ENCODE measurements at places on chromosomes 16 and 17.

- DNase-seq: no peak
Observed at GRCh38 chr17:74094651-74095050, 108.8 kb upstream of the RPL38 start.

DNA sequence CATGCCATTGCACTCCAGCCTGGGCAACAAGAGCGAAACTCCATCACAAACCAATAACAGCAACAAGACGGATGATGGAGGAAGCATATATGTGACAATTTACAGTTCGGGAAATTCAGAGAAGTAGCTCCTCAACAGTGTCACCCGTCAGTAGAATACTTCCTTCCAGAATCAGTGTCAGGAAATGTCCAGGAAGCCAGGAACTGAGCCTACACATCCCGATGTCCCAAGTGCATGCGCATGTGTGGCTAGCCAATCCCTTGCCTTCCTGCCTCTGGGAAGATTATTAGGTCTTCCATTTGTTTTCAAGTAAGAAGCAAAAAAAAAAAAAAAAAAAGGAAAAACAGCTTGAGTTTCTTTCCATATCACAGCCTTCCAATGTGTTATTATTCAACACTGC lies 1.4 kb upstream of the PITPNC1 start:
- DNase-seq: no peak

DNA sequence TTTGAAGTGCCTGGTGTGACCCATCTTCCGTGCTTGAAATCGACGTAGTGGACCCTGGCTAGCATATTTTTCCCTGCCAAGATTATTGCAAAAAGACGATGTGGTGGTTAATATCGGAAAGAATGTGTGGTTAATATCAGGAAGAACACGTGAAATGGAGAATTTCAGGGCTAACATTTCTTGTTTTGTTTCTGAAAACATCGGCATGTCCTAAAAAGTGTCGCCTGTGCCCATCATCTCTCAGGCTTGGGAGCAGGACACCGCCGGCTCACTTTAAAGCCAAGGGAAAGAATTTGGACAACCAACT lies 345 bp upstream of the DCXR start:
- DNase-seq: no peak

DNA sequence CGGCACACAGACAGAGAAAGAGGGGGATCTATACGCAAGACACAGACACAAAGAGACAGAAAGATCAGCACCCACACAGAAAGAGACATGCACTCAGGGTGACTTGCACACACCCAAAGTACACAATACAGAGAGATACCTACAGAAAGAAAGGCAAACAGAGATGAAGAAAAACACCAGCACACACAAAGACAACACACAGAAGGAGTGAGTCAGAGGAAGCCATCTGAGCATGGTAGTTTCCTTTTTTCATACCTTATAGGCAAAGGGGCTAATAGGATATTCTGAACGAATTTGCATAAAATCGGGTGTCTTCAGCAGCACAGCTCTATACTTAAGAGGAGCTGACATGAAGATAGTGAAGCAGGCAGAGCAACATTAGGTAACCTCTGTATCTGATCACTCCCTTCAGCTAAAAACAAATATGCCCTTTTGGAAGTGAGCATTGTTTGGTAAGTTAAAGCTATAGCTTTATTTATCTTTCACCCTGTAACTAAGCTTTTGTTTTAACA lies 198.6 kb downstream of the AATF start:
- no peak for DNase-seq

GRCh38 chr16:71258372-71258771 lies 27.9 kb upstream of the HYDIN start:
- DNase-seq: no peak

DNA sequence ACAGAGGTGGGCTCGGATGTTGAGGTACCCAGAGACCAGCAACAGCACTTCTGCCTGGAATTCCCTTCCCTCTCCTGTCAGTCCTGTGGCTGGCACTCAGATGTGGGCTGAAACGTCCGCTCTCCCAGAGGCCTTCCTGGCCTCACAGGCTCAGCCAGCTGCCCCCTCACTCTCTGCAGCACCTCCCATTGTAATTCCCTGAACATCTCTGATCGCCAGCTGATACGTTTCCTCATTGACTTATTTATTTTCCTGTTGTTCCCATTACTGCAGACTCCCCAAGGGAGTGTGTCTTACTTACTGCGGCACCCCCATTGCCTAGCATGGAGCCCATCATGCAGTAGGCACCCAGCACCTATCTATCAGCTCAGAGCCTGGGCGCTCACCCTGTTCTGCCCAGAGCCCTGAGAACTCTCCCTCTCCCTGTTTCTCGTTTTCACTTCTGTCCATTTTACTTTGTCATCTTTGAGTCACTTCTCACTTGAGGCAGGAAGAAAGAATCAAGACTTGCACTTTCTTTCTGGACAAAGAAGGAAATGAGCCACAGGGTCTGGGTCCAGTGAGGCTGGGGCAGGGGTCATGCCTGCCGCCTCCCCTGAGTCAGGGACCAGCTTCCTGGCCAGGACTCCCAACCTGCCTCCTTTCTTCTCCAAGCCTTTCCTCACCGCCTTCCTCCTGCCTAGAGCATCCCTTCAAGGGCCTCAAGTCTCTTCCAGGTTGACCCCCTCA lies 10.2 kb downstream of the CDH5 start:
- no peak for DNase-seq

- DNase-seq: no peak
Observed at GRCh38 chr17:21242026-21242697, 11.0 kb downstream of the NATD1 start.

- DNase-seq: no peak
Observed at GRCh38 chr17:71338396-71338795, 782.4 kb upstream of the SOX9 start.

DNA sequence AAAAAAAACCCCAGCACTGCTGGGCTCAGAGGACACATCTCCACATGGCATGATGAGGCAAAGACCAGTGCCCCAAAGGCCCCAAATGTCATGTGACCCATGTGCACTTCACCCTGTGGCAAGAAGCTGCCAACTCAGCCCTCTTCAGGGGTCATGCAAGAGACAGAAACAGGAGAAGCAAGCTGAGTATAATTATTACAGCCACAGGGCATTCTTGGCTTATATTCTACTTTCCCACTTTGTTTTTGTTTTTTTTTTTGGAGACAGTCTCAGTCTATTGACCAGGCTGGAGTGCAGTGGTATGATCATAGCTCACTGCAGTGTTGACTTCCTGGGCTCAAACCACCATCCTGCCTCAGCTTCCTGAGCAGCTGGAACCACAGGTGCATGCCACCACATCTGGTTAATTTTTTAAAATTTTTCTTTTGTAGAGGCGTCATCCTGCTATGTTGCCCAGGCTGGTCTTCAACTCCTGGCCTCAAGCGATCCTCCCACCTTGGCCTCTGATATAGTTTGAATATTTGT lies 32.7 kb upstream of the LITAF start:
- peak; percentile 48 for DNase-seq

DNA sequence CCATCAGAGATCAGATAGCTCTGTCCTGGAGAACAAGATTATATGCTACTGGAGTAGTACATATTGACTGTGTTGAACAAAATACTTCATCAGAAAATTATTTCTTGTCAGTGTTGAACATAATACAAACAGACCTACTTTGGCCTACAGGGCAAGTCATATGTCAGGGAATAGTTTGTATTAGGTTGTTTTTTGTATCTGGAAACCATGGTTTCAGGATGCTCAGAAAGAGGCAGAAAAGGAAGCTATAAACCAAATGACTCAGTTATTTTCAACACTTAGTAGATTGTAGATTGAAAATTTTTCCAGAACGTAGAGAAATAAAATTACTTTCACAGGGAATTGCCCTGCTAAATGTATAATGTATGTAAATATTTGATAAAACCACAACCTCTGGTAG lies 198.4 kb downstream of the CYB561 start:
- DNase-seq: no peak

DNA sequence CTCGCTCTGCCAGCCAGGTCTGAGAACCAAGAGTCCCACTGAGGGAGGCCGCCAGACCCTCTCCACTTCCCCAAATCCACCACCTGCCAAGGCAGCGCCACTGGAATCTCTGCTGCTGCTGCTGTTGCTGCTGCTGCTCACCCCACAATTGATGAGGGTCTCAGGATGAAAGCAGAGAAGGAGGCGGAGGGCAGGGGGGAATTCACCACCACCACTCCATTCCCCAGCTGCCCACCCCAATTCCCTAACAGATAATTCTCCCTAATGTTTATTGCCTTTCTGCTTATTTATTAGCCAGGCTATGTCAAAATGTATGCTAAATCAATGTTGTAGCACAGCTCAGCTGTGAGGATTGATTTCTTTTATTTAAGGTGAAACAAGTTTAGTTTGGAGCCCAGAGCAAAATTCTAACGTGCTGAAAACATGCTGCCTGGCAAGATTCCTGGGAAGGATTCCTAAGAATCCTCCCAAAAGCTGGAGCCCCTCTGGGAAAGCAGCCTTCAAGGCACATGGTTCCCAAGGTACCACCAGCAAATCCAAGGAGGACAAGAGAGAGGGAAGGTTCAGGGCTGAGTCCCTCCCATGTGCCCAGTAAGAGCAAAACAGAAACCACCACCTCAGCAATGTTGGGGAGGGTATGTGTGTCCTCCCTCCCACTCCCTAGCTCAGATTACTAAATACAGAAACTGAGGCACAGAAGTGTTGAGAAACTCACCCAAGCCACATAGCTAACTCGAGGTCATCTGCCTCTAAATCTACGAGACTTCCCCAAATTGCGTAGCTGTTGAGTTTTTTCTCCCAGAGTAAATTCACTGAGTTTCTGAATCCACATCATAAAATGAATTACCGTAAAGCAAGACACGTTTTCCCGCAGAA lies 12.2 kb upstream of the CDH5 start:
- DNase-seq: no peak

Data from central memory CD4-positive, alpha-beta T cell (primary cell).